ENCODE measurements at places on chromosomes 12 and 14.

DNA sequence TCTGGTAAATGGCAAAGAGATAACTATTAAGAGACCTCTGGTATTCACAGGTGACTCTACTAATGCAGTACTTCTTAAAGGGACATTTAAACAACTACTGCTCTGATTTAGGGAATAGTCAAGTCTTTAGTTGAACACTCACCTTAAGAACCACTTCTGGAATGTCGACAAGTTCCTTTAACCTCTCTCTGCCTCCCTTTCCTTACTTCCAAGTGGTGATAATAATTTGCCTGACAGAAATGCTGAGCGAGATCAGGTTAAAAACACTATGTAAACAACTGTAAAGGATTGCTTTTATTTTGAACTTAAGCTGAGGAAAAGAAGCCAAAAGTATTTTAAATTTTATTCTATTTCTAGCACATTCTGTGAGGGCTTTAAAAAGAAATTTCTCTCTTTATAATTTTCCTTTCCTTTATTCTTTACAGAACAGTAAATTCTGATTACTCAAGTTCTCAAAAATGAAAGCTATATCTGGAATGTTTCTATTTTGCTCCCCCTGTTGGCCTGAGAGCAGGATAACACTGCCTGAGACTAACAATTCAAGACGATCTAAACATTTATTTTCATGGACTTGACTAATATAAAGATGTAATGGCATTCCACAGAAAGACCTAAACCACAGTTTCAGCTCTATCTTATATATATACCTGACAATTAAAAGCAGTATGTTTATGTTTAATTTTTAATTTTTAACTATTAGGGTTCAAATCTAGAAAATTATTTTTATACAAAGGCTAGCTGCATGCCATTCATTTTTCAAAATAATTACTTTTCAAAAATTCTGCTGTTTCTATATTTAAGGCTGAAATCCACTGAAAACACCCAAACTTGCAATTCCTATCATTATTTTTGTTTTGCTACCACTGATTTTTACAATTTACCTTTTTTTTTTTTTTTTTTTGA lies 29.2 kb downstream of the ZCCHC8 start:
- peak; percentile 71 for DNase-seq

DNA sequence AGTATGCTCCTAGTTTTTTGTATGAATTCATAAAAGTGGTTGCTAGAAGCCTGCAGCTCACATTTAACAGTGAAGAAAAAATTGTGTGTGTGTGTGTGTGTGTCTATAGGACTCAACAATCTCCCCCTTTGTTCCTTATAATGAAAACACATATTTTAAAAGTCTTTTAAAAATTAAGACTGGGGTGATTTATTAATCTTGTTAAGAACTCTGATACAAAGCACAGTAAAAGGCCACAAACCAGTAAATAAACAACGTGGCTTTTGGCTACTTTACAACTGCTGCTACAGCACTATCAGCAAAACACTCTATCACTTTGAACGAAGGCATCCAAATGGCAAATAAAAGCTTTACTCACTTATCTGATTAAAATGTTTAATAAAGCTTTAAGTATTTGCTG lies 594 bp upstream of the VCPKMT start:
- no peak for DNase-seq

GRCh38 chr14:32224737-32225377 lies 21.8 kb upstream of the RNU6-8 start:
- peak; percentile 30 for DNase-seq

DNA sequence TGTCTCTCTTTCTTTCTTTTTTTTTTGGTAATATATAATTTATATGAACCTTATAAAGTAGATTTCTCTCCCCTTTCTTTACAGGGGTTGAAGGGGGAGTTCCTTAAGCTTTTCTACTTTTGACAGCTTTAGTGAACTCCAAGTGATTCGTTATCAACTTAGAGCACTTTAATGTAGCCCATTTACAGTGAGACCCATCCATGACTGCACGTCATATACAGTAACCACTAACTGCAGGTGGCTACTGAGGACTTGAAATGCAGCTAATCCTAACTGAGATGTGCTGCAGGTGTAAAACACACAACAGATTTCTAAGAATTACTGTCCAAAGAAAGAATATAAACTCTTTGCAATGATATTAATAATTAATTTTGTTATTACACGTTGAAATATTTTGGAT lies 582 bp downstream of the LRRIQ1 start:
- DNase-seq, result no peak

DNA sequence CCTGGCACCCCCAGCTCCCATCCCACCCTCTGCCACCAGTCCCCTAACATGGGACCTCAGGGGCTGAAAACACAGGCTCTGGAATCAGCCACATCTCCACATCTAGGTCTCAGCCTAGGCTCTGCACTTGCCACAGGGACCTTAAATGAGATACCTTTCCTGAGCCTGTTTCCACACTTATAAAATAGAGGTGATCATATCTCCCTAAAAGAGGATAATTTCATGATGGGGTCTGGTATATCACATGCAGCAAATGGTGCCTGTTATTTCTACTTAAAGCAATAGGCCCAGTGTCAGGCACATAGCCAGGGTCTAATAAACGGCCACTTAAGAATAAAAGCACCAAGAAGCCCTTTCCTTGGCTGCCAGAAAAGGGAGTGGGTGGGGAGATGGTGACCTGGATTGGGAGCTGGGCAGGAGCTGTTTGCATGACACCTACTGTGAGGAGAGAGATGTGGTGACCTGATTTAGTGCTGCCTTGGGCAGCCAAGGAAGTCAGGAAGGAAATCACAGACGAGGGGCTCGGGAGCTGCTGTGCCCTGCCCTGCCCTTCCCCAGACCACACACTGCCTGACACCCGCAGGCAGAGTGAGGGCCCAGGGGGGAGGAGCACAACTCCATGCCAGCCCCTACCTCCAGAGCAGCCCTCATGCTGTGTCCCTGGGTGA lies 71.2 kb downstream of the IRF2BPL start:
- no peak for DNase-seq

- no peak for DNase-seq
Measured at GRCh38 chr14:29710015-29710414, 217.6 kb downstream of the PRKD1 start.

GRCh38 chr12:76762601-76762980 lies 1.3 kb upstream of the ZDHHC17 start:
- DNase-seq, result peak; percentile 91

- no peak for DNase-seq
Measured at GRCh38 chr14:90336985-90337384, 5.2 kb upstream of the NRDE2 start.

DNA sequence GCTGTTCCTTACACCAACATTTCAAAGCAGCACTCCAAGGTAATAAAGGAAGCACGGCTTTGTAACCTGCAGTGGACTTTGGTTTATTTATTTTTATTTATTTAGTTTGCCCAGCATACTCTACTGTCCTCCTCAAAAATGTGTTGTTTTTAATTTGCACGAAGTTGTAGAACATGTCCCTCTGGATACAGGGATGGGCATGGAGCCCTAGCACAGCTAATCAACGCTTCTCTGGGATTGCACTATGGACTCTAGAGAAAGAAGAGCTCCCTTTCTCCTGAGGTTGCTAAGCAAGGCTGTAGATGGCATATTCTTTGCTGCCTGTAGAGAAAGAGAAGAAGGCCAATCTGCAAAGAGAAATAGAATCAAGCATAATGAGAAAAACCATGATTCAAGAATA lies 5.9 kb upstream of the ANAPC5 start:
- no peak for DNase-seq

DNA sequence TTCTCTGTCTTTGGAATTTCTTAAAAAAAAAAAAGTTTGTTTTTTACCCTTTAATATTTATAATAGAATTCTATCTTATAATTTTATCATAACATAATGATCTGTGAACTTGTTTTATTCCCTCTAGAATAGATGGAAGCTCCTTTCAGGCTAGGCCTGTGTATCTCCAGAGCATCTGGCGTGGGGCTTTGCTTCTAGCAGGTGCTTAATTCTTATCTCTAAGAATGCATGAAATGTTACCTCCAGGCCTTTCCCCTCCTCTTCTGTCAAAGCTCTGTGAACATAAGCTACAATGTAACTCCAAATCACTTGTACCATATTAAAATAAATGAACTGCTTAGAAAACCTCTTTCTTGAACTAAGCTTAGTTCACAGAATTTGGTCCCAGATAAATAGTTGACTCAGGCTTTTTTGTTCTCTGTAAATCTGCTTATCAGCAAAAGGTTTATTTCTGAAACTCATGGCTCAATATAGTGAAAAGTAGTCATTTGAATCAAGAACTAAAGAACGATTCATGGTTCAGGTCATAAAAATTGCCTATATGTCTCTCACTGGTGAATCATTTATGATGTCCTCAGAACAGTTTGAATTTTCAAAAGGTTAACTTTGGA lies 407.1 kb downstream of the TRHDE start:
- no peak for DNase-seq

- no peak for DNase-seq
Measured at GRCh38 chr14:87705439-87705896, 287.5 kb downstream of the GALC start.

GRCh38 chr14:75311356-75311755 lies 32.7 kb downstream of the FOS start:
- no peak for DNase-seq

DNA sequence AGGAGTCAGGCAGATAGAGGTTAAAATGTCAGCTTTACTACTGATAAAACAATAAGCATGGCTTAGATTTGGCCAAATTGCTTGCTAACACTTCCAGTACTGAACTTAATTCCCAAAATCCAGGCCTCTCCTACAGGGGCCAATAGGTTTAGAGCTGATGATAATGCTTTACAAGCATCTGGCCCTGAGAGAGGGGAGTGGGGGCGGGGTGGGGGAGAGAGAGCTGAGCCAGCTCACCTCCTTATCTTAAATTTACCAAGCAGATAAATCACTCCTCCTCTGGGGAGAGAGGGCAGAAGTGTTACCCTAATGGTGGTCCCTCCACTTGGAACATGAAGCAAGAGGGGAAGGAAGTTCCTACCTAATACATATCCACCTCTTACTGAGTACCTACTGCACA lies 182.2 kb upstream of the CRY1 start:
- DNase-seq, result no peak

GRCh38 chr12:3747976-3748619 lies 4.8 kb downstream of the CRACR2A start:
- no peak for DNase-seq

GRCh38 chr12:42742716-42743115 lies 153.2 kb upstream of the PRICKLE1 start:
- no peak for DNase-seq

GRCh38 chr12:25308756-25309155 lies 58.0 kb upstream of the KRAS start:
- DNase-seq, result no peak

DNA sequence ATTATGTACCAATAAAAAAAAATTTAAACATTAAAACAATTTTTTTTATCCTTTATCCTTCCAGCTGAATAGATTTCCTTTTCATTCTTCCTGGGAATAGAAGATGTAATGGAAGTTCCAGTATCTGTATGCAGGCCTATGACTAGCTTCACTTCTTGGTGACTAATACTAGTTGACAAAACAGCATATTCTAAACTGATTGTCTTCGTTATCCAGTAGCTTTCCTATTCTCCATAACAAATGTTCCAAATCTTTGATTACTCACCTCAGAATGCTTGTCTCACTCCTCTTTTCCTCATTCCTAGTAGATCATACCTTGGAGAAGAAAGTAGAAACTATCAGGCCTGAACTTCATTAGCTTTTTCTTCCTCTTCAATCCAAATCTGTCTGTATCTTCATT lies 70.7 kb downstream of the PLEKHA5 start:
- DNase-seq, result no peak

GRCh38 chr12:100789146-100789545 lies 5.4 kb upstream of the ANO4 start:
- no peak for DNase-seq

DNA sequence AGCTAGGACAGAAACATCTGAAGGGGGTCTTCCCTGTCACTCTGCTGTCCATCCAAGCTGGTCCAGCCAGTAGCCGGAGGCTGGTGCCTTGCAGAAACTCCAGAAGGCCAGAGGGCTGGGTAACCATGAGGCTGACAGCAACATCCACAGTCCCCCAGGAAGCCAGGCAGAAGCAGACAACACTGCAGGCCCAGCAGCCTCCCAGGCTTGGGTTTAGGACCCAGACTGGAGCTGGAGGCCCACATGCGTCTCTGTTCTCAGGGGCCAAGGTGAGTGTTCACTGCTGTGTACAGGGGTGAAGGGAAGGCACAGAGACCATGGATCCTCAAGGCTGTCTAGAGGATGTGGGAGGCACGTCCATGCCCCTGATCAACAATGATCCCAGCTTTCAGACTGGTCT lies 136.4 kb upstream of the PRMT8 start:
- no peak for DNase-seq

DNA sequence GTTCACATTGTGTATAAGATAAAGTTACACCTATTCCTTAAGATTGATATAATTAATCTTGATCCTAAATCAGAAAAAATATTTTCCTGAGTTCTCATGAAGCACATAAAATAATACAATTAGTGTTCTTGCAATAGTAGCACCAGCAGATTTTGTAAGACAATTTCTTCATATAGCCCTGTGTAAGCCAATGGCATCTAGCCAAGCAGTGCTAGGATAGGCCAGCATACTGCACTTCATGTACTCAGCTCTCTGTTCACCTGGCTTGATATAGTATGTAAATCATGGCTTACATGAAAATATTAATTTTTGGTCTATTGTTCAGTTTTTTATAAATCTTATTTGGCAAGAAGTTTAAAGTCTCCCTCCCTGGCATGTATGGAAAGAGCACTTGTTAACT lies 1.9 kb downstream of the KLRF2 start:
- DNase-seq, result no peak

DNA sequence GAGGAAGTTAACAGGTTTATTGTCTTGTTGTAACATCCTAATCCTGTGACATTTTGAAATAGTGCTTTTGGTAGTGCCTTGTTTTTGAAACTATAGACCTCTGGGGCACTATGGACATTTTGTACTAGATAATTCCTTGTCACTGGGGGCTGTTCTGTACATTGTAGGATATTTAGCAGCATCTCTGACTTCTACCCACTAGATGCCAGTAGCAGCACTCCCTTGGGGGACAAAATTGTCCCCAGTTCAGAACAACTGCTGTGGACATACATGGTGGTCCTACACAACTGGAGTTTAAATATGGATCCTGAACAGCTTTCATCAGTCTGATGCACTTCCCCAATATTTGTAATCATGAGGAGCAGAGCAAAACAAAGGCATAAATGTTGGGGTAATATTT lies 264.7 kb downstream of the RAD51B start:
- no peak for DNase-seq

GRCh38 chr12:108768591-108769500 lies 37.5 kb upstream of the CORO1C start:
- peak; percentile 80 for DNase-seq

- DNase-seq, result peak; percentile 78
Measured at GRCh38 chr12:13114251-13115052, 11.0 kb upstream of the GSG1 start.

Data from GM23338 (cell line).